Posterior cingulate gyrus (tissue), 11 donors: ENCODE measurements at places on chromosomes 6 and 20.

DNA sequence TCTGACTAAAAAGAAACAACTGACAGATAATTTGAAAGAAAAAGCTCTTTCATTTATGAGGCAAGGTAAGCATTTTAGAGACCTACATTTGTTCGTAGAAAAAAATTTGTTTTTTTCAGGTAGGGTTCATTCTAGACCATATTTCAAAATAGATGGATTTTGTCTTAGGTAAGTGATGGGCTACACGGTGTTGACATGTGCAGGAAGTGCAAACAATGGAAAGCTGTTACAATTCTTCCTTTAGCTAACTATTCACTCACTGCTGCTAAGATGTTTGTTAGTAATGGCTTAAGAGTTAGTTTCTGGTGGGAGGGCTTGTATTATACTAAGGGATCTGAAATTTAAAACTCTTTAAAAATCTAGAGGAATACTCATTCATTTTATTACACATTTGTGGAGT lies 96.7 kb downstream of the CD109 start:
- DNase-seq, result no peak

DNA sequence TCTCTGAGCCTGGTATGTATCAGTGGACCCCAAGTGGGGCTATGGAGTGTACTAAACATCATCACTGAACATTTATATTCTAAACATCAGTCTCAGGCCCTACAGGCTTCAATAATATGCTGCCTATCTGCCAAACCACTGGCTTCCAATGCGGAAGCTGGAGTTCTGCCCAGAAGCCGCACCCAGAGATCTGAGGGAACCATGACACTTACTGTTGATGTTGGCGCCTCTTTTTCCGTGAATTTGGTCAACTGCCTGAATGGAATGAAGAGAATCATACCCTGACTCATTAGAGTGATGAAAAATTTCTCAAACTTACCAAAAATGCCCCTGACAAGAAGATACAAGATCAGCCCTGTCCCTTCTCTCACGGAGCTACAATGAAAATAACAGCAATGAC lies 66.2 kb downstream of the SLC22A23 start:
- peak; percentile 56 for DNase-seq

DNA sequence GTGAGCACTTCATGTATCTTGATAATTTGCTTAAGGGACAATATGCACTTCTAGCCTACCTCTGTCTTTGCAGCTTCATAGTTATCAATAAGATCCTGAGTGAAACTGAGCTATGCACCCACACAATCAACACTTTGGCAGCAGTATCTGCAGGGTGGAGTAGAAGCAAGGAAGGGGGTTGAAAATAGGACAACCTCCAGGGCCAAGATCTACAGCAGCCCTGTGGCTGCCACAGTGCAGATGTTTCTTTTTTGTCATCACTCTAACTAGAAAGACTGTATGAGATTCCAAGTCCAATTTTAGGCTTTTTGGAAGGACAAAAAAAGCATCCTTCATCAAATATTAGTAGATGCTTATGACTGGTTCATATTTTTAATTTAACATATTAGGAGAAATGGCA lies 336.1 kb upstream of the CITED2 start:
- DNase-seq, result no peak

DNA sequence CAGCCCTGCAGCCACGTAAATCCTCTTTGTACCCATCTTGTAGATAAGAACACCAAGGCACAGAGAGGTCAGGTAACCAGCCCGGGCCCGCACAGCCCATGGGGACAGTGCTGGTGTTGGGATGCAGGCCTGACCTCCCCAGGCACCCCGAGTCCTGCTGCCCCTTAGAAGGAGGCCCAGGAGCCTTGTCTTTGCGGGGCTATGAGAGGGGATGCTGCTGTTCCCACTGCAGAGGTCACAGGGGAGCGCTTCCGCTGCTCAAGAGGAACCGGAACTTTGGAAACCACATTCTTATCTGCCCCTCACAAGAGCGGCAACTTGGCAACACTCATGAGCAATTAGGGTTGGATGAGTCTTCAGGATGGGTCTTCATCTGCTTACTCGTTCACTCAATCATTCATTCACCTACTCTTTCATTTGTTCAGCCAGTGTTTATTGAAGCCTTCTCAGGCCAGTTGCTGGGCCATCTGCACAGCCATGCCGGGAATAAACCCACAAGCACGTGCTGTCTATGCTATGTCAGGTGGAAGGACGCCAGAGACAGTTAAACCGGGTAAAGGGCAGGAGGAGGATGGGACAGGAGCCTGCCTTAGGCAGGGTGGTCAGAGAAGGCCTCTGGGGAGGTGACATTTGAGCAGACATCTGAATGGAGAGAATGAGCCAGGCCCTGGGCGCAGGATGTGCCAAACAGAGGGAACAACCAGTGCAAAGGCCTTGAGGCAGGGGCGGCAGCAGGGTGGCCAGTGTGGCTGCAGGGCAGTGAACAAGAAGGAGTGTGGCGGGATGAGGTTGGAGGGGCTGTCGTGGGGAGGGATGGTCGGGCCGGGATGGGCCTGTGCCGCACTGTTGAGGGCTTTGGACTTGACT lies 60.8 kb downstream of the RBM38 start:
- DNase-seq, result no peak

GRCh38 chr6:125868678-125869395 lies 78.1 kb downstream of the NCOA7 start:
- DNase-seq, result no peak

DNA sequence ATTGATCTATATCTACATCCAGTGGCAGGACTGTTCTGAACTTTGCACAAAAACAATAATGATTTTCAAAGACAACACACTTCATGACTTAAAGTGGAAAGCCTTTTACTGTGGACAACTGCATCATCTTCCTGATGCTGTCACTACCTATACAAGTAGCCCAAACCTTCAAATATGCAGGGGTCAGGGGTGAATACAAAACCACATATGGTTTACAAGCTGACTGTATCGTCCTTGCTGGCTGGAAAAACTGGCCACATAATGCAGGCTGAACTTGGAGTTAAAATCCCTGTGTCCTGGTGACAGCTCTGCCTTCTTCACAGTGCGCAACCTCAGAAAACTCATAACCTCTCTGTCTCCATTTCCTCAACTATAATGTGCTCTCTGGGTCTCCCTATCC lies 128.9 kb downstream of the GMDS start:
- no peak for DNase-seq

DNA sequence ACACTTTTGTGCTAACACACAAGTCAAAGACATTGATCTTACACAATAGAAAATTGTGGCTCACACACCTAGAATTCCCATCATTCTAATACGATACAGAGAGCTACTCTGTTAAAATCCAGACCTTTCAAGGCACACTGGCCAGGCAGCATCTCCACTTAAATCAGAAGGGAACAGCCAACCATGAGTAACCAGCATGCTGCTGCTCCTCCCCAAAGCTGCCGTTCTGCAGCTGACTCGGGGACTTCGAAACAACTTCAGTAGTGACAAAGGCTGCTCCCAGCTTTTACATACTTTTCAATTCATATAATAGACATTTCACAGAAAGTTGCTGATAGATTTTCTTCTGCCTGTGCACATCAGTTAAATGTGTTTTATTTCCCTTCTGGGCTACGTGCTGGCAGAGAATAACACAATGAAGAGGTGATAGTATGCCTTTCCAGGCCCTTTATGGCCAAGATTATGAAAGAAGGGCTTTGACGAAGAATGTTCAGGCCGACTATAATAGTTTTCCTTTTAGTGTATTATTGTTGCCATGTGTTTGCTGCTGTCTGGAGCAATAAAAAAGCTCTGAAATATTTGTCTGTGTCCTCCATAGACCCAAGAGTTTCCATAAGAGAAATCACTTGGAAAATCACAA lies 159.0 kb downstream of the GMDS start:
- no peak for DNase-seq

GRCh38 chr6:127992144-127992543 lies 91.3 kb upstream of the THEMIS start:
- no peak for DNase-seq

- DNase-seq, result no peak
These were observed 37.9 kb downstream of the SUN5 start for GRCh38 chr20:32966382-32966781.

- DNase-seq, result no peak
These were observed 48.5 kb downstream of the STK4 start for GRCh38 chr20:45014671-45015415.

DNA sequence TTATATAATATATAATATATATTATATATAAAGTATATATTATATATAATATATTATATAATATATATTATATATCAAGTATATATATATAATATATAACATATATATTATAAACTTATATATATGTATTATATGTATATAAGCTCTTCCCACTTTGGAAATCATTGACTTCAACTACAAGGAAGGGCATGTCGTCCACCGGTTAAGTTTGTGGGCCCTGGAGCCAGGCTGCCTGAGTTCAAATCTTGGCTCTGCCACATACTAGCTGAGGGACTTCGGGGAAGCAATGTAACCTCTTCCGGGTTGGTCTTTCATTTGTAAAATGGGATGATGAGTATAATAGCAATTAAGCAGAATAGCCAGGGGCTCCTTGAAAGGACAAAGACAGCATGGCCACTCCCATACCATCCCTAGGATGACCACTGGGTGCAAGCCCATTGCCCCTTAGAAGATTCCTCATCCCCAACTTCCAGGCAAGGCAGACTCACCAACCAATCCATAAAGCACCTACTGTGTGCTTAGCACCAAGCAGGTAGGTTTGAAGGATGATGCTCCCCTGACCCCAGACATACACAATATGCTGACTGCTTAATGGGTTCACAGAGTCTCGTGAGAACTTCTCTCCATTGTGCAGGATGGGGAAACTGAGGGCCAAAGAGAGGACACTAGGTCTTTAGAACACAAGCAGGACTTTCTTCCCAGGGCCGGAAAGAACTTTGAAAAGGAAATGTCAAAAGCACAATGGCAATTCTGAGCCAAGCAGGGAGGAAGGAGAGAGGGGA lies 163.2 kb downstream of the MRPL14 start:
- no peak for DNase-seq

GRCh38 chr20:62963614-62964397 lies 11.3 kb downstream of the SLC17A9 start:
- no peak for DNase-seq

DNA sequence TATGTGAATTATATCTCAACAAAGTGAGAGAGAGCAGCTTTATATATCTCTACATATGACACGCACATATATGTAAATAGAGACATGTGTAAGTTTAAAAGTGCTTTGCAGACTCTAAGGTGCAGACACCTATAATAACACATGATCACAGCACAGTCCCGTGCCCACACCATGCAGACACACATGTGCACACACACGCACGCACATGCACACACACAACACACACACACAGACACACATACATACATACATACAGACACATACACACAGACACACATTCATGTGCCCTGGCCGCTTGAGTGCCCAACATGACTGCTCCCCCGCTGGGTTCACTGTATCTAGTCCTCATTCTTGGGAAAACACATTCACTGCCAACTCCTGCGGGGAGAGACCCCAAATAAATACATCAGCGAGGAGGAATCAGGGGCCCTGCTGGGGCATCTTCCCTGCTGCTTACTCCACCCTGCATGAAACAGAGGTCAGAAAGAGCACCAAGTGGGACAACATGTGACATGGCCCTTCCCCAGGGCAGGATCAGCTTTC lies 121.3 kb downstream of the BMP7 start:
- DNase-seq, result no peak

DNA sequence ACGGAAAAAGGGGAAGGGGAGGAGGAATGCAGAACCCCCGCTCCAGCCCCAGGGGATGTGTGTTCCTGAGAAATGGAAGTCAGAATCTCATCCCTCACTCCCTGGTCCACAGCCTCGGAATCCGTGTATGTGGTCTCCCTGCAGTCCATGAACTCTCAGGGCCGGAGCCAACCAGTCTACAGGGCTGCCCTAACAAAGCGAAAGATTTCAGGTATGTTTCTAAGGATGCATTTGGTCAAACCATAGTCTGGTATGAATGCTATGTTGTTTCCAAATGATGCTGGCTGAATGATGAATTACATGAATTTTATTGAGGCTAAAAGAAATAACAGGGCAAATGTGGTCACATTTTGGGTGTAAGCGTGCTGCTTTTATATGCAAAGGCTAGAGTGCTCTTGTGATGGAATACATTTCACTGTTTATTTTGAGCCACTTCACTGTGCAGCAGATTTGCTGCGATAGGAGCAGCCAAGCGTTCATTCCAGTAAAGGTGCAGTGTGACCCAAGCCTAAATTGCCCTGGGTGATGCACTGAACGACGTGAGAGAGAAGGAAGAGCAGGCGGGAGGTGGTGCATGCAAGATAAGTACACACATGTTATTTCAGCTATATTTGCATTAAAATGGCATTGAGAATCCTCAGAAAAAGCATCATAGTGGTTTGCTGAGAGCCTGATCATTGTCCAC lies 52.4 kb downstream of the FNDC1 start:
- DNase-seq, result no peak

- no peak for DNase-seq
These were observed 398.9 kb downstream of the KIF16B start for GRCh38 chr20:16174311-16174710.

- no peak for DNase-seq
These were observed 50.2 kb downstream of the HDAC2 start for GRCh38 chr6:113920663-113921267.

DNA sequence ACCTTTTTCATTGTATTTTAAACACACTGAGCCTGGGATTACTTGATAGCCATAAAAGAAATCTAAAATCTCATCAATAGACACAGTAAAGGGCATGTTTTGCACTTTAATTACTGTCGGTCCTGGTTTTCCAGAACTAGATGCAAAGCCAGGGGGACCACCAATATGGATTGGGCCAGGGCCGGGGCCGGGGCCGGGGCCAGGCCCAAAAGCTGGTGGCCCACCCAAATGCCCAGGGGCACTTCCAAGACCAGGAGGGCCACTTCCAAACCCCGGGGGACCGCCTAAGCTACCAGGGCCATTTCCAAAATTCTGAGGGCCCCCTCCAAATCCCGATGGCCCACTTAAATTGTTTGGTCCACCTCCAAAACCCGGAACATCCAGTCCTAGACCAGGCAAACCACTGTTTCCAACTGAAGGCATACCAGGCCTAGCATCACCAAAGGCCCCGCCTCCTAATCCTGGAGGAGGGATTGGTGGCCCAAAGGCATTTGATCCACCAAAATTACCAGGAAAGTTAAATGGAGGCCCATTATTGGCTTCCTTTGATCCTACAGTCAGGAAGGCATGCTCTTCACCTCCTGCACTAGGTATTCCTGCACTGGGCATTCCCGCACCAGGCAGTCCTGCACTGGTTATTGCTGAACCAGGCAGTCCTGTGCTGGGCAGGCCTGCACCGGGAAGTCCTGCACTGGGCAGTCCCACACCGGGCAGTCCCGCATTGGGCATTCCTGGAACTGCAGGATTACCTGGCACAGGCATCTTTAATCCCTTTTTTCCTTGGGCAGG lies 11.9 kb downstream of the CPNE1 start:
- DNase-seq, result no peak

- DNase-seq, result no peak
These were observed 12.1 kb downstream of the SLC22A1 start for GRCh38 chr6:160133441-160134336.

- DNase-seq, result no peak
These were observed 25.6 kb downstream of the SNX9 start for GRCh38 chr6:157848693-157849092.
